ENCODE measurements at places on chromosomes 3 and 15.

- no peak for DNase-seq
Measured at GRCh38 chr15:90402767-90403166, 14.7 kb downstream of the IQGAP1 start.

GRCh38 chr15:70034141-70034540 is 63.6 kb downstream of the TLE3 start:
- no peak for DNase-seq

DNA sequence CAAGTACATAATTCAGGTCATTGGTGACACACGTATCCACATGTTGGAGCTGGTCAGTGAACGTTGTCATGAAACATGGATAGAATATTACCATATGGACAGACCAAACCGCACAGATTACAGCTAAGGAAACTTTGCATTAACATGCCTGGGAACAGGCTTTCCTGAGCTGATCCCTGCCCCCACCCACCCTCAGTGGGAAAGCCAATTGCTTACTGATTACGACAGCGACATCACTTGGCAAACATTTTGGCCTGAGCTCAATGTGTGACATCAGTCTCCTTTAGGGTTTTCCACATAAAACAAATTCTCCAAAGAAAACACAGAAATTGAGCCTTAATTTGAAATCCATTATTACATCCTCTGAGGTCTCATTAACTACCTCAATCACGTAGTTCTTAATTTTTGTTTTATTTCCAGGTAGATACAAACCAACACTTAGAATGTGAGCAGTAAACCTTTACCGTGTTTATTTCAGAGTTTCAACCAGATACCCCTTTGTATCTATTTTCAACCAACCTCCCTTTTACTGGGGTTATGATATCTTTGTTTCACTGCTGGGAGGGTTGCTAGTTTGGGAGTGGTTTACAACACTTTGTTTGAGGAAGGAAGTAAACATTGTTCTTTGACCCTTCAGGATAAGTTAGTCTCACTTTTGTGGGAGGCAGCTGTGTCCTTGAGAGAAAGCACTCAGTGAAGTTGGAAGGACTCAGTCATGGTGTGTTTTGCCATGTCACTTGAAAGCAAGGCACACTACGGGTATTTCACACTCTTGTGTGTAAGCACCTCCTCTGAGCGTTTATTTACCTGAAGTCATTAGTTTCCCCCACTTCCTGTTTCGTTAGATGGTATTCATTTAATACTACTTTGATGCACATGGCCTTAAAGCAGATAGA is 103.1 kb downstream of the CMSS1 start:
- no peak for DNase-seq

DNA sequence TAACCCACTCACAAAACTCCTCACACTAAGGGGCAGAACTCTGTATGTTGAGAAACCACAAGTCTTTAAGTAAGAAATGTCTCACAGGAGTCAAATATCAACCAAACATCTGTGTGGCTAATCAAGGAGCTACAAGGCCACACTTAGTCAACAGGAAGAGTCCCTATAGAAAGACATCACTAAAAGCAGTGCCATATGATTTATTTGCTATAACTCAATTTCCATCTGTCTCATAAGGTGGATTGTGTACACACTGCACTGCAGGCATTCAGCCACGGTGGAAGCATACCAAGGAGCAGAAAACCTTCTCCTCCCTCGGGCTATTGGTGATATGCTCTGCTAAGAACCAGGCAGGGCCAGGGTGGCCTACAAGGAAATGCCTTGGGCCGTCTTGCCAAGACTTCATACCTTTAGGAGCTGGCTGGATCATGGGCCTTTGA is 197.6 kb upstream of the CFAP20DC start:
- DNase-seq, result no peak

GRCh38 chr15:60791216-60791615 is 312.3 kb upstream of the ICE2 start:
- DNase-seq, result no peak

GRCh38 chr3:171566803-171567422 is 106.7 kb upstream of the TNIK start:
- DNase-seq, result no peak

DNA sequence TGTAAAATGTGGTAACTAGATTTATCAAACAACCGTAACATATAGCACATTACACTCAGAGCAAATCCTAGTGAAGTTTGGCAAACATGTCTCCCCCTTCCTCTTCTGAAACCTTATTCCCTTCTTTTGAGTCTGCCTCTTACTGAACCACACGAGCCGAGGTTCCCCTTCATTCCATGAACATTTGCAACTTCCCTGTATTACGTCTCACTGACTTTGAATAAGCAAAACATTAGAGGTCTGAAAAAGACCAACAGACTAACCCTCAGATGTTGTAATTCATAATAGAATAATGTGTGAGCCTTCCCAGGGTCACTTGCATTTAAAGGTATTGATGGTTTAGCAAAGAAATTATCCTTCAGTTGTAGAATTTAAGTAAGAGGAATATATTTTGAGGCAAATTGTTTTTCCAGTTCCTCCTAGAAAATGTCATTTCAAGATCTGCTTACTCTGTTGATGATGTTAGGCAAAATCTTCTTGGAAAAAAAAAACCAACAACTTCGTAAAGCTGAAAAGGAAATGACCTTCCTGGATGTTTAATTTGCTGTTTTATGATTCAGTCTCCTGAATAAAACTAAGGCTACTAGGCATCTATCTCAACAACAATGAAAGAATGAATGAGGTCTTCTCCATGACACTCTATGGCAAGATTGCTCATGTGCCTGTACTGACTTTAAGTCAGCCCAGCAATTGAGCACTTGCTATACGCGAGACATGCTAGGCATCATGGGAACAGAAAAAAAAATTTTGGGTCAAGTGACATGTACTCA is 296.9 kb upstream of the NECTIN3 start:
- DNase-seq, result no peak

DNA sequence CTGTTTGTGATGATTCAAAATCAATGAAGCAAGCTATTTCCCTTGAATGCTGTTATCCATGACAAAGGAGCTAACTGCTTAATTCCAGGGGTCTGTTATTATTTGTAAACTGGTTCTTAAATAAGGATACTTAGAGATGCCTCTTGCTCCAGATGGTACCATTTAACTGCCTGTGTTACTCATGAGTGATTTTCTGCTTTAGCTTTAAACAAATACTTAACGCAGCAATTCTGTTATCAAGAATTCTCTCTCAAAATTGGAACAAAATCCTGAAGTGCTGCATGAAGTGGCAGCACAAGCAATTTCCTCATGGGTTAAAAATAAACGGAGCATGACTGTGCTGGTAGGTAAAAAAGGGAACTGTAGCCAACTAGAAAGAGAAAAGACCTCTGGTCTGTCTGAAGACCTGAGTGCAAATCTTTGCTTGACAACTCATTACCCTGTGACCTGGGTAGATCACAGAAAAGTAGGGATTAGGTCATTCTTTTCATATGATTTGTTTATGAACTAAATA is 62.5 kb upstream of the GBE1 start:
- no peak for DNase-seq

- no peak for DNase-seq
Measured at GRCh38 chr3:169965562-169966427, 812 bp upstream of the SEC62 start.

GRCh38 chr15:42737529-42738328 is 801 bp upstream of the CDAN1 start:
- no peak for DNase-seq

- DNase-seq, result peak; percentile 23
Measured at GRCh38 chr3:16884748-16885592, at the start of gene PLCL2. Gene PLCL2, plus strand, starts transcription at chr3:16884955. Its CDS starts 85 bp downstream, at chr3:16885040.

GRCh38 chr3:197196192-197196591 is 102.2 kb downstream of the DLG1 start:
- DNase-seq, result no peak

- no peak for DNase-seq
Measured at GRCh38 chr3:77042343-77042742, 2.4 kb downstream of the ROBO2 start.

DNA sequence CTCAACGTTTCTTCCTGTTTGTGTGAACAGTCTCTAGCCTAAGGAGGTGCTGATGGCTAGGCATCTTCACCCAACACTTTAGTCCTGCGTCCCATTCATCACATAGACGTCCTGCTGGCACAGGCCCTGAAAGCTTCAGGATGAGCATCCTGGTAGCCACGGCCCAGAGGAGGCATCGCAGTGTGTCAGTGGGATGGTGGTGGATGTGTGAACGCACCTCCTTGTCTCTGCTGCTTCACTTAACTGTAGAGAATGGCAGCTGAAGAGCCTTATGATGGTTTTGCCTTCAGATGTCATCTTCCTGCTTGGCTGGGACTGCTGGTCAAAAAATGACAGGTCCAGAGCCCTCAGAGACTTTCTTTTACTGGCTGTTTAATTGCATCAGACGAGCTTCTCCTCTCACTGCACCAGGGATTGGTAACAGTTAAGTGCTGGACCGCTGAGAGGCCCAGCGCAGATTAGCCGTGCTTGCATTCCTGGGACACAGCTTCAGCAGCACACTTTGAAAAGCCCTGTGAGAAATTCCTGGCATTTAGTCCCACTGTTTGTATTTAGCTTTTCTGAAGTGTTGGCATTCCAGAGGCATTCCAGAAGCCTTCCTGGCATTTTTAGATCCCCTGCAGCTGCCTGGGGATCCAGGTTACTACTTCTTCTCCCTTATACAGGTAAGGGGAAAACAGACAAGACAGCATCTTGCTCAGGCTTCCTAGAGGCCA is 132.4 kb upstream of the PLXNA1 start:
- DNase-seq, result no peak

DNA sequence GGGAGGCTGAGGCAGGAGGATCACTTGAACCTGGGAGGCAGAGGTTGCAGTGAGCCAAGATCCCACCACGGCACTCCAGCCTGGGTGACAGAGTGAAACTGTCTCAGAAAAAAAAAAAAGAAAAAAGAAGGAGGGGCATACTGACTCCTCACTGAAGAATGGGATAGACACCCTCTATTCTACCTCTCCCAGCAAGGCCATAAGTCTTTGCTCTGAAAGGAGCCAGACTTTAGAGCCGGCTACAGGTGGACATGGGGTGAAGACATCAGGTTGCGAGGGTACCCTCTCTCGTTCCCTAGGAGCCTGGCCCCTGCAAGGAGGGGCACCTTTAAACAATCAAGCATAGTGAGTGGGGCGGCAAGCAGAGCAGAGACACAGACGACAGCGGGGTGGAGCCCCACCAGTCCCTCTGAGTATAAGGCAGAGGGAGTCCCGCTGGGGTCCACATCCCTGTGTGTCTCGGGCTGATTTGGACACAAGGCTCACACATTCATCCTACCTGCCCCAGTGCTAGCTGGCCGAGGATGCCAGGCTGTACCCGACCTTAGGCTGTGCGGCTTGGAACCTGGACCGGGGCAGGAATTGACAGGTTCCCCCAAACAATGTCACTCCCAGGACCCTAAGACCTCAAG is 1.1 kb downstream of the GRAMD2A start:
- no peak for DNase-seq

DNA sequence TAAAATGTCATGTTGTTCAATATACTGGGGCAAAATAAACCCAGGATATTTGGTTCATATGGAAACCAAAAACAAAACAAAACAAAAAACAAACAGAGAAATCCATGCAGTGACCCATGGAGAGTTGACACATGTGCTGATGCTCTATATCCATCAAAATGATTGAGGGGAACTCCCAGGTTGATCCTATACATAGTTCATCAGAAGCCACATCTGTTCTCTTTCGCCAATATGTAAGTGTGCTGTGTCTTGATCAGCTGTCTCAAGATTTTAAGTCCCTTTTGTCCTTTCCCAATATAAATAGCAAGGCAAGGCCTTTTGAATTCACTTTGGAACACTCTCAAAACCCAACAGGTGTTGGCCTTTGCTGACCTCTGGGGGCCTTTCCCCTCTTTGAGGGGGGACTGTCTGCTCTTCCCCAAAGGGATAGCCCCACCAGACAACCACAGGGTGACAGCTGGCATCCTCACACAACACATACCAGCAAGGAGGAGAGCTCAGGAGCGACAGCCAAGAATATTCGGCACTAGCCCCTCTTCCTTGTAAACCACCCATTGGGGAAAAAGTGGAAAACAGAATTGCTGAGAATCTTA is 209.4 kb upstream of the CD96 start:
- no peak for DNase-seq

DNA sequence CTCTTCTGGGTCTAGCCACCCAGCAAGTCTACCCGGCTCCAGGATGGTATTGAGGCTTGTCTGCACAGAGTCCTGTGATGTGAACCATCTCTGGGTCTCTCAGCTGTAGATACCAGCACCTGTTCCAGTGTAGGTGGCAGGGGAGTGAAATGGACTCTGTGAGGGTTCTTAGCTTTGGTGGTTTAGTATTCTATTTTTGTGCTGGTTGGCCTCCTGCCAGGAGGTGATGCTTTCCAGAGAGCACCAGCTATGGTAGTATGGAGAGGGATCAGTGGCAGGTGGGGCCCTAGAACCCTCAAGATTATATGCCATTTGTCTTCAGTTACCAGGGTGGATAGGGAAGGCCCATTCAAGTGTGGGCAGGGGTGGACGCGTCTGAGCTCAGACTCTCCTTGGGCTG is 283.4 kb upstream of the LYSMD4 start:
- no peak for DNase-seq

DNA sequence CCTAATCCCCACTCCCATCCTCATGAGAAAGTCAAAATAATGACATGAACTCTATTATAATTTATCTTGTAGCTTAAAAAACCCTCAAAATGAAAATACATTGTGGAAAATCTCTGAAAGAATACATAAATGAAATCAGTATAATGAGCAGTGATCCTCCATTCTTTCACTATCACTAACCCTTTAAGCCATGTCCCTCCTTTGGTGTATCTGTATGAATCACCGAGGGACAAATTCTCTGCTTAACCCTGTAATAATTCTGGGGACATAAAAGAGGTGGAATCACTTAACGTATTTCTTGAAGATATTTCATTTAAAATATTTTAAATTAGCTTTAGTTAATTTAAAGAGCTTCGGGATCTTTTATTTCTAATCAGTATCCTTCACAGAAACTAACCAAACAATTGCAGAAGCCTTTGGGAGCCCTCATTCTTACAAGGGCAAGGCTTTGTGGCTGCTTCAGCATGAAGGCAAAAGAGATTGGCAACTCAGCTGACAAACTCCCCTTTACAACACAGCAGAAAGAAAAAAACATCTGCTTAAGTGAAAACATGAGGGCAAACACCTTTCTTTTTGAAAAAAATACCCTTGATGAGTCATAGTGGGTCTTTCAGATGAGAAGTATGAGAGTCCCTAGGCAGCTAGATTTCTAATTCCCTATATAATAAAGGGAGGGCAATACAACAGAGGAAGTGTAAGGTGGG is 44.0 kb upstream of the ALCAM start:
- DNase-seq, result no peak

GRCh38 chr3:110623571-110623970 is 448.0 kb upstream of the NECTIN3 start:
- DNase-seq, result no peak

DNA sequence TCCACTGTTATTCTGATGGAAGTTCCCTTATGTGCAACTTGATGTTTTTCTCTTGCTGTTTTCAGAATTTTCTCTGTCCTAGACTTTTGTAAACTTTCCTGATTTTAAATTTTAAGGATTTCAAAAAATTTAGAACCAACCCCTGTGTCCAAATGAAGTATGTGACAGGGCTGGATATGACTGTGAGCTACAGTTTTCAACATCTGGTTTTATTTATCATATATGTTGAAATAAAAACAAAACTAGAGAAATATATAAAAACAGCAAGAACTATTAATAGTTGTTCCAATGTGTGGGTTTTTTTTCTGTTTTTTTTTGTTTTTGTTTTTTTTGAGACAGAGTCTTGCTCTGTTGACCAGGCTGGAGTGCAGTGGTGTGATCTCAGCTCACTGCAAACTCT is 47.4 kb upstream of the PSMD6 start:
- no peak for DNase-seq
